ENCODE measurements at places on chromosomes 6 and 20.

GRCh38 chr6:31794294-31794865 lies 1.2 kb downstream of the VARS1 start:
- no peak for DNase-seq

DNA sequence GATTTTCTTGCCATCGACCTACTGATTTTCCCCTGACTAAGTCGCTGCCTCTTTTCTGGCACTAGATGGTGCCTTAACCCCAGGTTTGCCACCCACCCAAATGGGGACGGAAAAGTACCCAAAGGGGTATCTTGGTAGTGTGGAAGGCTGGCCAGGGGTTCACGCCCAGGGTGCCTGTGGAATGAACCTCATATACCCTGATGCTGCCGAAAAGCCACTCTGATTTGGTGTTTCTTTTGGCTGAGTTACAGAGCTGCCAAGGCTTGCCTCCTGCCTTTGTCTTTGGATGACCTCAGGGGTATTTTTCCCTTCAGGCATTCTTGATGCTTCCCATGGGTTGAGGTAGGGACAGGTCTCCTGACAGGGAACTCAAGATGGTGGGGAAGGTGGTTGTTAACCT lies 78.1 kb downstream of the MAP3K7 start:
- DNase-seq, result no peak

DNA sequence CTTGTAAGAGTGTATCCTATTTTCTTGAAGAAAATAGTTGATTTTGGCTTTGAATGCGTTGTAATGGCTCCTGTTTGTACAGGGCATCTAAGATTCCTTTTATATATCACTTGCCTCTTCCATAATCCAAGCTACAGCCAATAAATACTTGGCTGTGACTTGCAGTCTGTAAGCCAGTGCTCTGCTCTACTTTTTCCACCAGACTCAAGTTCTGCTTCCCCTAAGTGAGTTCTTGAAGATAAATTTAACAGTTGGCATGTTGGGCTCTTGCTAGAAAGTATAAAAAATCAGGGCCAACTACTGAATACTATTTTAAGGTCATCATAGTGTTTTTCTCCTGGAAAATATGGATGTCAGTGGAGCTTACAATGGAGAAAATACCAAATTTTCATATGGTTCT lies 36.5 kb upstream of the SCGN start:
- no peak for DNase-seq

DNA sequence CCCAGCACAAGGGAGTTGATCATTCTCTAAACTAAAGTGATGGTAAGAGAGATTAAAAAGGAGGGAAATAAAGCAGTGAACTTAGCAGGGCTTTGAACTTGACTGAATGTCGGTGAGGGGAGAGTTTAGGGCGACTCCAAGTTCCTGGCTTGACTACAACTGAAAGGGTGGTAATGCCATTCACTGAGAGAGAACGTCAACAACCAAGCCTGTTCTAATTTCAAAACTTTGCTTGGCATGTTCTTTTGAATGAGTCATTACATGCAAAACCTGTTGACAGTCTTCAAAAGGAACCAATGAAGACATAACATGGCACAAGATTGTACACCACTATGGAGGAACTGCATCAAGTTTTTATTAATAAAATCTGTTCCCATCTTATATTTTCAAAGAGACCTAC lies 10.3 kb upstream of the MYB start:
- no peak for DNase-seq

GRCh38 chr6:359261-360035 lies 32.1 kb upstream of the IRF4 start:
- DNase-seq, result no peak

GRCh38 chr20:34771680-34772081 lies 53.8 kb downstream of the NCOA6 start:
- DNase-seq, result no peak

GRCh38 chr6:41648070-41648585 lies 9.9 kb downstream of the MDFI start:
- DNase-seq, result no peak

DNA sequence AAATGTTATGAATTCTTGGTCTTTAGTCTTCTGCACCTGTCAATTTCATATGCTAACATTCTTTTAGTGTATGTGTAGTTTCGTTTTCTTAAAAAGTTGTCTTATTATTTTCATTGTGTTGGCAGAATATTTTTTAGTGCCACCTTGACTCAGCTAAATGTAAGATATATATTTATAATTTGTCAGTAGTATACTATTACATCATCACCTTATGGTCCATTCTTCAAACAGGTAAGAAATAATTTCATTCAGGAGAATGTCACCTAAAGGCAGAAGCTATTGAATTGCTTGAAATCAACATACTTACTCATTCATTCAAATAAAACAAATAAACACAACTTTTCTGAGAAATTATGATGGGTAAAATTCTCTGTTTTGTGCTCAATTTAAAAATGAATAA lies 3.5 kb upstream of the STXBP5 start:
- DNase-seq, result no peak

- no peak for DNase-seq
Observed at GRCh38 chr6:51613558-51613957, 473.9 kb downstream of the PKHD1 start.

DNA sequence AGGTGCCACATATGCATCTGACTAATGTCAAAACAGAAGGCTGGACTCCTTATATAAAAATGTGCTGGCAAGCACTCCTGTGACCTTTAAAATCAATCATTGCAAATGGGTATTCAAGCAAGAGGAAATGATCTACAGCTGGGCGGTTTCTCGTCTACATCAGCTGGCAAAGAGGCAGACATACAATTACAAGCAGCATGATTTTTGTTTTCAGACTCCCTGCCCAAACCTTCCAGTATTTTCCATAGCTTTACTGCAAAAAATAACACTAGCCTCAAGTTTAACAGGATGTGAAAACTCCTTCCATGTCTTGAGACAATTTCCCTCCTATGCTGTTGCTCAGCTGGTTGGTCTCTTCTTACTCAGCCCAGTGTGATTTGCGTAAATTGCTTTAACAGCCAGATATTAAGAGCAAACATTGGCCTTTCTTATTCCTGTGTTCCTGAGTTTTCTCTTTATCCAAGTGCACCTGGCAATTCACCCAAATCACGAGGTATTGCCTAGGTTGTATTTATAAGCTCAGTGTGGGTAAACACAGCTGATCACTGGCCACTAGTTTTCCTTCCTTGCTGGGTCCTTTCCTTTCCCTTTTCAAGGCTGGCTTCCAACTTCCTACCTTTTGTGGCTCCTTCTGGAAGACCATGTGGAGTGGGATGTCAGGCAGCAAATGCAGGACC lies 130.4 kb downstream of the MOXD1 start:
- DNase-seq, result no peak

- DNase-seq, result no peak
Observed at GRCh38 chr6:117389227-117390057, 36.3 kb downstream of the ROS1 start.

GRCh38 chr20:41279546-41280225 lies 37.8 kb downstream of the ZHX3 start:
- no peak for DNase-seq

GRCh38 chr6:88577461-88577860 lies 386.0 kb downstream of the RNGTT start:
- no peak for DNase-seq

- no peak for DNase-seq
Observed at GRCh38 chr6:37125774-37126492, 44.0 kb upstream of the PIM1 start.

GRCh38 chr6:14144678-14145113 lies 27.1 kb downstream of the CD83 start:
- DNase-seq, result peak; percentile 56

- no peak for DNase-seq
Observed at GRCh38 chr6:5677219-5678000, 329.3 kb downstream of the NRN1 start.

- no peak for DNase-seq
Observed at GRCh38 chr6:108667993-108668392, 107.3 kb downstream of the FOXO3 start.

GRCh38 chr20:57890202-57890800 lies 180.5 kb upstream of the PMEPA1 start:
- DNase-seq, result no peak

GRCh38 chr6:65760285-65760684 lies 53.3 kb upstream of the EYS start:
- DNase-seq, result no peak

GRCh38 chr20:10271494-10272219 lies 53.0 kb downstream of the SNAP25 start:
- no peak for DNase-seq

GRCh38 chr6:65761890-65762289 lies 54.9 kb upstream of the EYS start:
- no peak for DNase-seq

DNA sequence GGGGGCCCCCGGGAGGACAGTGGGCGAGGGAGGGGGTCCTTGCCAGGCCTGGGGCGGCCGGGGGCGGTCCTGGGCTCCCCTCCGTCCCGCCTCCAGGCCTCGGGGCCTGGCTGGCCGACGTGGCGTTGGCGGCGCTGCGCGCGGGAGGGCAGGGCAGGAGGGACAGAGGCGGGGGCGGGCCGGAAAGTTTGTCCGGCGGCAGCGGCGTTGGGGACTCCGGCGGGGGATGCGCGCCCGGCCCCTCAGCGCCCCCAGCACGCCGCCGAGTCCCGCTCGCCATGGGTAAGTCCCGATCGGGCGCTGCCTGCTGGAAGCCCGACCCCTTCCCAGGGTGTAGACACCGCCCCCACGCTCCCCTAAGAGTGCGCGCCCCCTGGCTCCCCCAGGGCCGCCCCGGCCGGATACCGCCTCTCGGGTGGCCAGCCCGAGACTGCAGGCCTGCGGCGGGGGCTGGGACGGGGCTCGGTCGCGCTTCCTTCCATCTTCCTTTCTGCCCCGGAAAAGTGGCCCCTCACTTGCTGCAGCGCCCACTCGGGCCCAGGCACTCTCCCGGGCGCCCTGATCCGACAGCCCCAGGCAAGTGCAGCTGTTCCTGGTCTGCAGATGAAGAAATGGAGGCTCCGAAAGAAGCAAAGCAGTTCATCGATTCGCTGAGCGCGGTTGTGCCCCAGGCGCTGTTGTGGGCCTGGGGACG lies at the start of gene SLC2A10:
Gene SLC2A10 (plus strand): TSS at position 191 of the 694 bp plus-strand sequence. CDS start 88 bp downstream, at position 279.
- no peak for DNase-seq

GRCh38 chr20:21101453-21101931 lies 4.7 kb downstream of the LINC00237 start:
- DNase-seq, result no peak

DNA sequence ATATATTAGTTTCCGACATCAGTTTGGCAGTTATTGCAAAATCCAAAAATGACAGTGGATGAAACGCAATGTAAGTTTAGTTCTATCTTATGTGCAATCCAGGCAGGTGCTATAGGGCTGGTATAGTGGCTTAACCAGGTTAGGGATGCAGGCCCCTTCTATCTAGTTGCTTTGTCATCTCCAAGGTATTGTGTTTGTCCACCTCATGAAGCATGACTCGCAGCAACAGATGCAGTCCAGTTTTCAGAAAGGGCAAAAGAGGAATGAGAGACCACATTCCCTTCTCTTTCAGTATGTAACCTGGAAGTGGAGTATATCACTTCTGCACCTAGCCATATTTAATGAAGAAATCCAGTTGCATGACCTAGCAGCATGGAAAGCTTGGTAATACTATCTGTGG lies 59.7 kb downstream of the PKIB start:
- no peak for DNase-seq

GRCh38 chr6:25476126-25476525 lies 175.9 kb upstream of the SCGN start:
- no peak for DNase-seq

DNA sequence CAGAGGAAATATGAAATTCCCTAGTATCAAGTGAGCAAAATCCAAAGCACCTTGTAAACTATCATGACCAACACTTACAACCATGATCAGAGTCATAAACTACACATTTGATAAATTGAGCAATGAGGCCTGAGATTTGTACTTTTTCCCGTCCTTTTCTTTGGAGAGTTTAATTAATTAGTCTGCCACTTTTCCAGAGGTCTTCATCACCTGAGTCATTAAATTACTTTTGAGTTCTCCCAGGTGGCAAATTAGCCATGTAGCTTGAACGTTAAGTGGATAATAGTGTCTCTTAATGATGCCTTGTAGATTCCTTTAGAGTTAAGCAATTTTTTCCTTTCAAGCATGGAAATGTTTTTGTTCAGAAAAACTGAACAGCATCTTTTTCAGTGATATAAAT lies 75.6 kb downstream of the RNF217 start:
- no peak for DNase-seq

- no peak for DNase-seq
Observed at GRCh38 chr6:2866171-2866846, 24.6 kb upstream of the SERPINB1 start.

DNA sequence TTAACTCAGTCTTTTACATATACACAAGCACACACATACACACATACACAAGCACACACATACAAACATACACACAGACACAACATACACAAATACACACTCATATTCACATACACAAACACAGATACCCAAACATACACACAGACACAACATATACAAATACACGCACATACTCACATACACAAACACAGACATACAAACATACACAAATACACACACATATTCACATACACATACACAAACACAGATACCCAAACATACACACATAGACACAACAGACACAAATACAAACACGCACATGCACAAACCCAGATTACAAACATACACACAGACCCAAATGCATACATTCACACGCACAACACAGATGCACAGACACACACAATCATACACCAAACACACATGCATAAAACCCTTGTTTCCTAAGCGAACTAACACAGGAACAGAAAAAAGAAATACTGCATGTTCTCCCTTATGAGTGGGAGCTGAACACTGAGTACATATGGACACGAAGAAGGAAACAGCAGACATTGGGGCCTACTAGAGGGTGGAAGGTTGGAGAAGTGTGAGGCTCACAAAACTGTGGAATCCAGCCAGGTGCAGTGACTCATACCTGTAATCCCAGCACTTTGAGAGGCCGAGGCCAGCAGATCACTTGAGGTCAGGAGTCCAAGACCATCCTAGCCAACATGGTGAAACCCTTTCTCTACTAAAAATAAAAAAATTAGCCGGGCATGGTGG lies 34.2 kb downstream of the PIM1 start:
- no peak for DNase-seq

DNA sequence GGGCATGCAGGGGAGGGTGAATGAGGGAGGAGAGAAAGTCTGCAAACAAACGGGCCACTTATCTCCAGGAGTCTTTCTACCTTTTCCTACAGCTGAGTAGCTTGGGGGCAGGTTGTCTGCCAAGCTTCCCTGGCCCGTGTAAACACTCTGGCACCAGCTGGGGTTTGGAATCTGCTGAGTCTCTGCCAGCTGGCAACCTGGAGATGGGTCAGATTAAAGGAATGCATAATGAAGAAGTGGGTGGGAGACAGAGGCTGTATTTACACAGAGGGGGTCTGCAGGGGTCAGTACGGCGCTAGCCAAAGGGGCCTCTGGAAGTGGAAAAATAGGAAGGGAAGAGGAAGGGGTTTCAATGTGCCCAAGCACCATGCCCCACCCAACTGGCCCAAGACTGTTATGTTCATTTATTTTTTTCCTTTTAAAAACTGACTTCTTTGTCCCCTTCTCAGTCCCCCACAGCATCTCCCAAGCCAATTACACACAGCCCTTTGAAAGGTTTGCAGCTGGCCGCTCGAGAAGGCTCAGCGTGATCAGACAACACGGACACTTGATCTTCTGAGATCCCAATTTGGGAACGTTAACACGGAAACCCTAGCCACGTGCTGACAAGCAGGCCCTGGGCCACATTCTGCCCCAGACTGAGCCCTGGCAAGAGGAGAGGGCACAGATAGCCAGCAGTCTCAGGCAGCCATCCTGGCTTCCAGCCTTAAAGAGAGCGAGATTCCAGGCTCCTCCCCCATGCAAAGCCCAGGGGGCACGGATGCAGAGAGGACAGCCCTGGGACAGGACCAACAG lies 25.2 kb downstream of the TRAM2 start:
- DNase-seq, result no peak

GRCh38 chr20:59221049-59221706 lies 57.6 kb downstream of the ZNF831 start:
- DNase-seq, result no peak
